DMS53 (cell line): ENCODE measurements at places on chromosomes 7 and 10.

DNA sequence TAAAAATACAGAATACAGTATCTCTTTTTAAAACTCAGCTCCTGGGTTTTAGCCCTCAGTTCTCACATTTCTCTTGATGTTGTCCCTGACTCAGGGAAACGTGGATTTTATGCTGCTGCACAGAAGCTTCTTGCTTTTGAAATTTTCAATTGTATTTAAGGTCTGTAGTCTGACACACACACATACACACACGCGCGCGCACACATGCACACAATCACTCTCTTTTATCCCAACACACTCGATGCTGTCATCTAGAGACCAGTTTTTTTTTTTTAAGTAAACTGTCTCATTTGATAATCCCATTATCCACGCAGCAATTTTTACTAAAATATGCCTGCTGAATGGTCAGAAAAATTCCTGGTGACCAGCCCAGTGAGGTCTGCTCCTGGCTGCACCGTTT lies 108.6 kb downstream of the KMT2E start:
- DNase-seq, result no peak

- DNase-seq, result peak; percentile 80
Observed at GRCh38 chr10:65570143-65571010, 1355.5 kb upstream of the LRRTM3 start.

- no peak for DNase-seq
Observed at GRCh38 chr7:11775401-11775800, 56.6 kb downstream of the THSD7A start.

DNA sequence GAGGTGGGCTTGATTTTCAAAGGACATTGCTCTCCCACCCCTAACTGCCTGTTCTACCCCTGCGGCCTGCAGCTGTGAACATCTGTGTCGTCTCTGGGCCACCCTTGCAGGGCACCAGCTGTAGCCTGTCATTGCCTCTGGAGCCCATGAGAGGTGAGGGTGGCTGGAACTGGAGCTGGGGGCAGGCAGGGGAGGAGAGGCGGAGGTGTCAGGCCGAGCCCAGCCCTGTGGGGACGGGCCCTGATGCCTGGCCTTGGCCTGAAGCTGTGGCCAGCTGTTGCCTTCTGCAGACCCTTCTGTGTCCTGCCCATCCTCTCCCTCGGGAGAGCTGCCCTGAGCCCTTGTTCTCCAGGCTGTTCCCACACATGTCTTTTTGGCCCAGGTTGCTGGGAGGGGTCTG lies 44.5 kb downstream of the PALD1 start:
- DNase-seq, result no peak

DNA sequence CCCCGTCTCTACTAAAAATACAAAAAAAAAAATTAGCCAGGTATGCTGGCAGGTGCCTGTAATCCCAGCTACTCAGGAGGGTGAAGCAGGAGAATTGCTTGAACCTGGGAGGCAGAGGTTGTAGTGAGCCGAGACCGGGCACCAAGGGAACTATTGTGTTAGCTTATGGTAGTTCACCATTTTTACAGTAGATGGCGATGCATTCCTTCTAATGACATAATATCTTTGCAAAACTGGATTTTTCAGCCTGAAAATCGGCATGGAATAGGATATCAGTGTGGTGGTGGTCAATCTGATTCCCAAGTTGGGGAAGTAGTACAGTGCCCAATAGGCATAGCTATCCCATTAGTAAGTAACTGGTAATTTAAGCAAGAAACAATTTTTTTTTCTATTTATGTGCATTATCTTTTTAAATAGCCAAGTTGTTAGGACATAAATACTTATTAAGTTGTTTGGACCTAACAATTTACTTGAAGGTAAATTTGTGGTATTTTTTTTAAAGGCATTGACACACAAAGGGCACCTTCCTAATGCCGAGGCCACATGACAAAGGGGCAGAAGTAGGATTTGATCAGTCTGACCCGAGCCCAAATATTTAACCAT lies 17.6 kb upstream of the IMPDH1 start:
- DNase-seq, result peak; percentile 90

GRCh38 chr7:41404375-41405074 lies 298.4 kb downstream of the INHBA start:
- no peak for DNase-seq

DNA sequence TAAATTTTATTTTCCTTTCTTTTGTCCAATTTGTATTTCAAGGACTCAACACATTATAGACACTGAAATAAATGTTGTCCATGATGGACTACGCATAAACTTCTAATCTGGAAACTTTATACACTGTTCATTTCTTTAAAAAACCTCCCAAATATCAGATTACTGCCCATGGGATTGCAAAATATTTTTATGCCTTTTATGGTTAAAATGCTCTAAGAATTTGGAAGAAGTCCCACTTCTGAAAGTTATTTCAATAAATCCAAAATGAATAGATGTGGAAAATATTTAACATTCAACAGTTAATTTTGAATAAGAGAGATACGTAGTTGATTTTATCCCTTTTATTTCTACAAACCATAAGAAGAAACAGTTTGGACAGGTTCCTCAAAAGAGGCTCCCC lies 46.1 kb downstream of the CABCOCO1 start:
- DNase-seq, result no peak

- DNase-seq, result peak; percentile 69
Observed at GRCh38 chr10:23439961-23440889, 1.4 kb downstream of the OTUD1 start.

DNA sequence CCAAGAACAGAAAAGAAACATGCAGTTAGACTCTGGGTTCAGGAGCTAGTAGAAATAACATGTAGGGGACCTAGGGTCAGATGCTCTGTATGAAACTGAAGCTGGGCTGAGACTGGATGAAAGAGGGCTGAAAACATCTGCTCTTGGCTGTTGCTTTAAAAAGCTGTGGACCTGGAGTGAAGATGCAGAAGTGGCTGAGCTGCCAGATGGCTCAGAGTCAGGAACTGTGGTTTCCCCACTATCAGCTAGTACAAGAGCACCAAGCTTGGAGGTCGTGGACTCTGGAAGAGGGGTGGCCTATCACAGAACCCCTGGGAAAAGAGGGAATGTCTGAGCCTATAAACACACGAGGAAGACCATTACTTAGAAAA lies 5.9 kb downstream of the ADK start:
- no peak for DNase-seq

DNA sequence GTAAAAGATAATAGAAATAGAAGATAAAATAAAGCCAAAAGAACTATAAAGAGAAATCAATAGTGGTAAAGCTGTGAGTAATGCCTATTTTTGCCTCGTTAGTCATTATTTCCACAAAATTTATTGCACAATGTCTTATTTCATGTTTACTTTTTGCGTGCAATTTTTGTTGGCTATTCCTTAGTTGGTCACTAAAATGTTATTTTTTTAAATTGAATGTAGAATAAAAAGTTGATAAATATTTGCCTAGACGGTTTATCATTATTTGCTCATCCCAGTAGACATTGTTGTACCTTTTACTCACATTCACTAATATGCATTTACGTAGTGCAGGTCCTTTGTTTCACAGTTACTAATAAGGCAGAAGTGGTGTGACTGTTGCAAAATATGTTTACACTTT lies 227.8 kb upstream of the BMPER start:
- peak; percentile 67 for DNase-seq

- DNase-seq, result no peak
Observed at GRCh38 chr7:42834676-42835075, 77.2 kb downstream of the C7orf25 start.

- peak; percentile 80 for DNase-seq
Observed at GRCh38 chr7:47968847-47969774, 10.3 kb downstream of the HUS1 start.

DNA sequence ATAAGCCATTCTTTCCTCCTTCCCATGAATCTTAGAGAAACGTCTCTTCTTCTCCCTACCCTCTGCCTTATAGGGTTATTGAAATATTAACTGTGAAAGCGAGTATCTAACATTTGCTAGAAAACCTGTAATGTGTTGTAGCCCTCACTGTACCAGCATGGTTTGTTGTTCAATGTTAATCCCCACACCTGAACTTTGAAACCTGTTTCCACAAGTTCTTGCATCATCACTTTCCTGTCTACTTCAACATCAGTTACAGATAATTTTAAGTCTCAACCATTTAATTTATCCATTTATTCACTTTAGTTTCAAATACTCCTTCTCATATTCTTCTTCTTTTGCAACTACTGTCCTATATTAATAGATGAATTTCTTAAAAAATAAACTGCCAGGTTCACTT lies 148.2 kb downstream of the ETV1 start:
- peak; percentile 56 for DNase-seq

GRCh38 chr7:95104739-95105138 lies 197.3 kb downstream of the PPP1R9A start:
- DNase-seq, result peak; percentile 60

- no peak for DNase-seq
Observed at GRCh38 chr10:125006921-125007426, 65.1 kb downstream of the ZRANB1 start.

- DNase-seq, result no peak
Observed at GRCh38 chr10:99519690-99520039, 13.1 kb upstream of the NKX2-3 start.

DNA sequence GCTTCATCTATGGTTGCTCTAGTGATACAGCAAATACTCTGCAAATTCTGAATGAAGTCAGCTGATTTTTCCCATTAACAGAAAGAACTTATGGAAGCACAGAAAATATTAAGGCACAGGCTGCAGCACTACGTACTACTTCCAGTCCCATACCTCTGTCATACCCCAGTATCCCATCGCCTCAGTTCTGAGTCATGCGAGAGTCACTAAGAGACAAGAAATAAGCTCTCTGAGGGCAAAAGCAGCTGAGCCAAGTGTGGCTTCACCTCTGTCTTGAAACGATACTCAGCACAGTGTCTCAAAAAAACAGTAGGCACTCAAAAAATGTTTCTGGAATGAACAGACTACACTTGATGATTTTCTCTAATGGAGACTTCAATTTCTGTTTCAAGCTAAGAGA lies 48.2 kb downstream of the EZH2 start:
- no peak for DNase-seq

DNA sequence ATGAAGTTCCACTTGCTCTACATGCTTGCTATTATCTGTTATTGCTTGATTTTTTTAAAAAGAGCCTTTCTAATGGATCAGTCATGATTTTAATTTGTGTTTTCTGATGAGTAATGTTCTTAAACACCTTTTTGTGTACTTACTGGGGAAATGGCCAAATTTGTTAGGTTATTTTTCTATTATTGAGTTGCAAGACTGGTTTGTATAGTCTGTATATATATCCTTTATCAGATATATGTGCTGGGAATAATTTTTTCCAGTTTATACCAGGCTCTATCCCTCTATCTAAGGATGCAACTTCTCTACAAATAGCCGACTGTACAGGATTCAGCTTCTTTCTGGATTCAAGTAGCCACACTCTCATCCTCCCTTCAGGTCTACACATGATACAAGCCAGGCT lies 65.6 kb upstream of the SEC61G start:
- DNase-seq, result no peak

DNA sequence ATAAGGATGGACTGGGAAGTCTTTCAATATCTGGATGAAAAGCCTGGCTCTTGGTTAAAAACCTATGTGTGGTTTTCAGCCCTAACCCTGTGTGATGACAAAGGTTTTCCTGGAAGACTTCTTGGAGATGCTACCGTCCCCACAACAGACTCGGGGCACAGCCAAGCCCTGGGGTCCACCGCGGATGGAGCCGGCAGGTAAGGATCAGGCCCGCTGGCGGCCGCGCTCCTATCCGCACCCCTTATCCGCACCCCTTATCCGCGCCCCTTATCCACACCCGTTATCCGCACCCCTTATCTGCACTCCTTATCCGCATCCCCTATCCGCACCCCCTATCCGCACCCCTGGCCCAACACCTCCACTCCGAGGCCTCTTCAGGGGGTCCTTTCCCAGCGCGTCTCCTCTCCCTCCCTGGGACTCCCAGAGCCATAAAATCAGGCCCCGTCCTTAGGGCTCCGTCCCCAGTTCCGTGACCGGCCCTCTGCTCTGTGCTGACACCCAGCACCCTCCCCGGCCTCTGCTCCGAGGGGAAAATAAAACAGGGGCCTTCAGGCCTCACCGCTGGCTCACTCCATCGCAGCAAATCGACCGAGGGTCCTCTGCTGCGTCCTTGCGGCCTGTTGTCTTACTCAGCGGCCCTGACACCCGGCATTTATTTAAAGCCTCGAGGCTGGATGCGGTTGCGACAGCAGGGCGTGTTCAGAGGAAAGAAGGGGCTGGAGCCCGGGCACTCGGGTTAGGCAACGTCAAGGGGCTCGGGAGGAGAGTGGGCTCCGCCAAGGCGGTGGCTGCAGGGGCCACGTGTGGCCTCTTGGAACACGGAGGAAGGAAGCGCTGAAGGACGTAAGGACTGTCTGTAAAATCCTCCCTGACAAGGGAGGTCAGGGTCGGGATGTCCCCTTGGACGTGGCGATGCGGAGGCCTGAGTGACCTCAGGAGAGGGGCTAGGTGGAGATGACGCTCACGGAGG lies 215.1 kb upstream of the ADARB2 start:
- no peak for DNase-seq

DNA sequence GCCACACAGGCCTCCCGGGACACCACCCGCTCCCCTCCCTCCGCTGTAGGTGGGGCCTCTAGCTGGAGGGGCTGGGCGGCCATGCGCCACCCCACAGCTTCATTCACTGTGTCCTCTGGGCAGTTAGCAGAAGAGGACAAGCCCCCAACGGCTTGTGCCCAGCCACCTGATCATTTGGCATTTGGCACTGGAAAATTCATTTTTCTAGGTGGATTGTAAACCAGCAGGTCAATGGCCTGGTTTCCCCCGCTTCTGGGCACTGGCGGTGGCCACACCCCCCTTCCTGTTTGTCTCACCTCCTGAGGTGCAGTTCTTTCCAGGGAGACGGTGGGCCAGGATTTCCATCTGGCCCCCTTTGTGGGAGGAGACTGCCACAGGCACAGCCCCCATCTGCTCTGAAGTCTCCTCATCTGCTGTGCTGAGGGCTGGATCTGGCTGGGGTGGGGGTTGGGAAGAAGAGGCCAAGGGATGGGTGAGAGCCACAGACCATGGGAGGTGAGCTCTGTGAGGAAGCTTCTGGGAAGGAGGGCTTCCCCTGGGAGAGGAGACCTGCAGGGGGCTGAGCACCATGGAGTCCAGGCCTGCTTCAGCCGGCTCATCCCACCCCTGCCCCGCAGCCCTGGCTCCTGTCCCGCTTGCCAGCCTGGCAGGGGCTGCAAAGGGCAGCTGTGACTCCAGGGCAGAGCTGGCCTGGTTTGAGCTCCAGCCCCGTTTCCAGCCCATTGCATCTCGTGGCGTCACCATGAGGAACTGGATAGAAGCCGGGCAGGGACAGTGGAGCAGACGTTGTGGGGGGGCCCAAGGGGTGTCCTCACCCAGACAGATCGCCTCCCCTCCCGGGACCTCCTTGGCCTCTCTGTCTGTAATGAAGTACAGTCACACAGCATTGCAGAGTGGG lies 40.1 kb upstream of the SLC29A3 start:
- DNase-seq, result no peak

DNA sequence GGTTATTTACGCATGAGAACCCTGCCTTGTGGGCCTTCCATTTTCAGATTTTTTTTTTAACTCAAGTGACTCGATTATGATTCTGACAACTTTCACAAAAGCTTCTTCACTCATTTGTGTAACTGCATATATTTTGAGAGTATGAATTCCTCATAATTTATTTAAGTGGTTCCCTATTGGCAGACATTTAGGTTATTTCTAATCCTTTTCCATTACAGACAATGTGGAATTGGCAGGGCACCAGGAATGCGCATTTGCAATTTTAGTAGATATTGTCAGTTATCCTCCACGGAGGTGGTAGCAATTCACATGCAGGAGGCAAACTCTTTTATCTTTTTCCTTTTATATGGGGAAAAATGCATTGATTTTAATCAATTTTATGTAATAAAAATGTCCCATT lies 2.5 kb downstream of the TMEM176B start:
- no peak for DNase-seq
